ENCODE measurements at places on chromosomes 16 and 17.

- DNase-seq: no peak
Observed at GRCh38 chr17:42806249-42806648, 7.6 kb downstream of the CNTD1 start.

DNA sequence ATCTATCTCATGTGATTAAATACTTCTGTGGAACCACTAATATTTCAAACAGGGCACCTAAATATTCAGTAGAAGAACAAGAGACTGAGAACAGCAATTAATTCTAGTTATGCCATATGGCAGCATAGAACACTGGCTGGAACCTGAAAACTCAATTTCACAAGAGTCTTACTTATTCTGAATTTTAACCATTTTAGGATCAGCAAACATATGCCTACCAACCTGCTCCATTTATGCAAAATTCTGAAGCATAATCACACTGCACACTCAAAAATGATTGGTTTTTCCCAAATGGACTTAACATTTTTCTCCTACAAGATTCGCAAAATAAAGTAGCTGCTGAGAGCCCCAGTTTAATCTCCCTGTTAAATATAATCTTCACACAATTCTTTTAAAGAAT is 43.2 kb downstream of the SKAP1 start:
- DNase-seq: no peak

GRCh38 chr16:25838724-25839186 is 147.0 kb downstream of the HS3ST4 start:
- peak; percentile 8 for DNase-seq

DNA sequence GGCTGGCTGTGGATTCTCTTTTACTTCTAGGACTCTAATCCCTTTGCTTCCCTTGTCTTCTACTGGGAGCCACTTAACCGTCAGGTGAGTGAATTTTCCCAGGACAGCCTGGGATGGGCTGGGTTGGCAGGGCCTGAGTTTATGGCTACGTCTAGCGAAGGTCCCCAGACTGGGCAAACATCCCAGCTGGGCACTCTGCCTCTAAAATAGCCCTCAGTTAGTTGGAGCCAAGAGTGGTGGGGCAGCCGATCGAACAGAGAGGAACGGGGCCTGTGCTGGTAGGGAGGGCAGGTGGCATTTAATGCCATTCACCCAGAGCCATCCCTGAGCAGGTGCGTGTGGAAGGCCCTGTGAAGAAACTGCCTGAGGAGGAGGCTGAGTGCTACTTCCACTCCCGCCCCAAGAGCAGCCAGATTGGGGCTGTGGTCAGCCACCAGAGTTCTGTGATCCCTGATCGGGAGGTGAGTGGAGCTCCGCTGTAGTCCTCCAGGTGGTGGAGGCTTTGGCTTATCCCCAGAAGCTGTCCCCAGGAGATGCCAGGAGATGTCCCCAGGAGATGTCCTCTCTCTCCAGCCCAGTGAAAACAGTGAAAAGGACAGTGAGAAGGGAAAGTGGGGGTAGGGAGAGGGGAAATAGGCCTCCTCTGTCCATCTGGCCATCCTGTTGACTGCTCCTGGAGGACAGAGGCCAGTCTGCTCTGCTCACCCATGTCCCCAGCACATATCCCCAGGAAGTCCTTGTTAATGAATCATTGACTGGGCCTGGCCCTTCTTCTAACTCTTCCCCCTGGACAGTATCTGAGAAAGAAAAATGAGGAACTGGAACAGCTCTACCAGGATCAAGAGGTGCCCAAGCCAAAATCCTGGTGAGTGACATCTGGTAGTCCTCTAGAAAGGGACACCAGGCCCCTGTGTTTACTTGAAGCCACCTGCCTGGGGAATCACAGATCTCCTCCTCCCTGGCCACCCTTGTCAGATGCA is 4.4 kb downstream of the PNPO start:
- DNase-seq: no peak

DNA sequence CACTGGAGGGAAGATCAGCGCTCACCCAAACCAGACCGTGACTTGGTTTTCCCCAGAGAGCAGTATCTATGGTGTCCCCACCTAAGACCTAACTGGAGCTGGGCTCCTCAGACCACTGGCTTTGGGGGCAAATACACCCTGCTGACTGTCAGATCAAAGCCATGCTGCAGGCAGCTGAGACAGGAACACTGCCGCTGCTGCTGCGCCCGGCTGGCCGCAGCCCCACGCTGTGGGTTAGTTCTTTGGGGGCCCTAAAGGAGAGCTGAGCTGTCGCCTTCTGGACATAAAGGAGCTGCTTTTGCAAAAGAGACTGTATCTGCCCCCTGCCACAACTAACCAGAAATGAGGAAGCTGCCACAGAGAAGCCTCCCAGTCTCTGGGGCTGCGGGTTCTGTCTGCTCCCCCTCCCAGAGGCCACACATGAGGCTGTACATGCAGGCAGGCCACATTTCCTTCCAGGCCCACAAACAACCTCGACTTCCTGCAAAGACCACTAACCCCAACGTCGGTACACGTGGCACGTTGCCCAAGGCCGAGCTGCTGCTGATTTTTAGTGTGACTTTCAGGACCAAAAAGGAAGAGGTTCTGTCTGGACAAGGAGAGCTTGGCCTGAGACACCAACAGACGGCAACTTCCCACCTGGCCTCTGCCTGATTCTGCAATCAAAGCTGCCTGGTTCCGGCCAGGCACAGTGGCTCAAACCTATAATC is 18.2 kb upstream of the ABR start:
- DNase-seq: no peak

DNA sequence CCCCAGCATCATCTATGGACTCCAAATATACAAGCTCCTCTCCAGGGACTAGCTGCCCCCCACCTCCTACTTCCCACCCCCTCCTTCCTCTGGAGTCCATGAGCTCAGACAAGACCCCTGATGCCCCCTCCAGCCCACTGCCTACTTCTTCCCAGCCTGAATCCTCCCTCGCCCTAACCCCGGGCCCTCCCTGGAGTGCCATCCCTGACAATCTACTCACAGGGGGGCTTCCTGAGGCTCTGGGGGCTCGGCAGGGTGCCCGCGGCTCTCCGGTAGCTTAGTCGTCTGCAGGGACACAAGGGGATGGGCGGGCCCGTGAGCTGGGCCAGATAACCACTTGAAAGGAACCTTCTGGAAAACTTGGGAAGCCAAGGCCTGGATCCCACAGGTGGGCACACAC is 15.1 kb downstream of the MPP3 start:
- no peak for DNase-seq

DNA sequence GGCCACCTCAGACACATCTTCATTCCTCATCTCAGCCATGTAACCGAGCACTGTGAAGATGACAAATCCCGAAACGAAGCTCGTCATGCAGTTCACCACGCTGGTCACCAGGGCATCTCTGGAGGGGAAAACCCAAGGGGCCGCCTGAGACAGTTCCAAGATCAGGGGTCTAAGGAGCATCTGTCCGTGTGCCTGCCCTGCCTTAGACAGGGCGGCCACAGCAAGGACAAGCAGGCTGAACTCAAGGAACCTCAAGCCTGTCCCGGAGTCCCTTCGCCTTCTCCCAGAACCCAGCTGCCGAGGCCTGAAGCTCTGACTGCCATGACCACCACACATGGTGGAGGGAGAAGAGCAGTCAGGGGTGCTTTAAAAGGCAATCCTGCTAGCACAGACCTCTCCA is 22.7 kb downstream of the SLC6A4 start:
- DNase-seq: no peak

GRCh38 chr16:89842471-89843408 is 14.5 kb downstream of the SPIRE2 start:
- DNase-seq: peak; percentile 70

DNA sequence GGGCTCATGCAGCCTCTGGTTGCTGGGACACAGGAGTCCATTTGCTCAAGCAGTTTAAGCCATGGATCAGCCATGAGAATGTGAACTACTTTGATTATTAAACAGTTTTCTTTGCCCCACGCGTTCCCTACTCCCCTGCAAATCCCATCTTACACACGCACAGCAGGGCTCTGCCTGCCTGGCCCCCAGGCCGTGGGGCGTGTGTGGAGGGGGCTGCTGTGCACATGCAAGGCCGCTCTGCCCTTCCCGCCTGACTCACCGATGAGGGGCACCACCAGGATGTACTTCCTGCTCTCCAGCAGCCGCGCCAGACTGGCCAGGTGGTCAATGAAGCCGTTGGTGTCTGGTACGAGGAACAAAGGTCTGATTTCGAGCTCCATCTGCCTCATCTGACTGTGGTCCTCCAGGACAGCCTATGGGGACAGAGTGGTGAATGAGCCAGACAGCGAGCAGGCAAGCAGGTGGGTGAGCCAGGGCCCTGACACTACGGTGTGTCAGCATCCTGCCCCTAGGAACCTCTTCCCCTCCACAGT is 13.7 kb downstream of the HIC1 start:
- DNase-seq: no peak

- no peak for DNase-seq
Observed at GRCh38 chr16:66695935-66696668, 441 bp downstream of the CMTM4 start.

DNA sequence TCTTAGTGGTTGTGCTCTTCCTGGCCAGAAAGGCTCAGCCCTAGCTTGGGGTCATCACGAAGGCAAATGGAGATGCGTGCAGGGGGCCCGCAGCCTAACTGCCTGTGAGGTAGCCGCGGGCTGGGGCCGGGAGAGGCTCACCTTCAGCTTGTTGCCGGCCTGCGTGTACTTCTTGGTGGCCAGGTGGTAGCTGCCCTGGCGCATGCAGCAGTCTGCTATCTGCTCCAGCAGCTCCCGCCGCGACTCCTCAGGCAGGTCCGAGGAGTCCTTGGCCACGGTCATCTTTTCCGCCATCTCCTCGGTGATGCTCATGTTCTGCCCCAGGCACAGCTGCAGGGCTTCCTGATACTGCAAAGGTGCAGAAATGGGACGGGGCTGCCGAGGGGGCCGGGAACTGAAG is 13.0 kb upstream of the TMEM204 start:
- no peak for DNase-seq

GRCh38 chr17:30950669-30951399 is 20.0 kb upstream of the RNF135 start:
- peak; percentile 32 for DNase-seq
